MCF 10A (cell line): ENCODE measurements at places on chromosomes 1 and 21. TPM values are rescaled to one million over a fixed set of nuclear protein-coding genes. Genes with fewer than 3 reads are reported as not detected.

GRCh38 chr1:218496561-218496960 is 151.4 kb downstream of the TGFB2 start:
- peak overlapping the region; percentile 61 for H3K27ac ChIP-seq
- no peaks in the 10 kb centered on the region for H3K36me3 ChIP-seq
- peak; percentile 100 for DNase-seq
- no peaks in the 10 kb centered on the region for H3K27me3 ChIP-seq

DNA sequence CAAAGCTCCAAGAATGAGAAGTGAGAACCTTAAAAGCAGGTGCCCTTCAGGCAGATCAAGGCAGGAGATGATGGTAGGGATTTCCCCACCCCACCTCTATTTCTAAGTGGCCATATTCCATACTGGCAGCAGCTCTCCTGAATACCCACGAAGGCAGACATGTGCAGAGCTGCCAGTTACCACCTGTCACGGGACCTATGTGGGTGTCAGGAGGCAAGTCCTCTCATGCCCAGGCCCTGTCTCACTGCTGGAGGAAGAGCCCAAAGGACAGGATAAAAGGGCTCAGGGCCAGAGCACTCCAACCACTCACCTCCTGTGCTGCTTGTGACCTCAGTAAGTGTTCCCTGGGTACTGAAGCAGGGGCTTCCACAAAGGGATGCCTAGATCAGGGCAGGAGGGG is 721 bp upstream of the LCE1B start:
- H3K36me3 ChIP-seq = no peaks in the 10 kb centered on the region
- DNase-seq = peak; percentile 84
- peak overlapping the region; percentile 30 for H3K4me3 ChIP-seq

DNA sequence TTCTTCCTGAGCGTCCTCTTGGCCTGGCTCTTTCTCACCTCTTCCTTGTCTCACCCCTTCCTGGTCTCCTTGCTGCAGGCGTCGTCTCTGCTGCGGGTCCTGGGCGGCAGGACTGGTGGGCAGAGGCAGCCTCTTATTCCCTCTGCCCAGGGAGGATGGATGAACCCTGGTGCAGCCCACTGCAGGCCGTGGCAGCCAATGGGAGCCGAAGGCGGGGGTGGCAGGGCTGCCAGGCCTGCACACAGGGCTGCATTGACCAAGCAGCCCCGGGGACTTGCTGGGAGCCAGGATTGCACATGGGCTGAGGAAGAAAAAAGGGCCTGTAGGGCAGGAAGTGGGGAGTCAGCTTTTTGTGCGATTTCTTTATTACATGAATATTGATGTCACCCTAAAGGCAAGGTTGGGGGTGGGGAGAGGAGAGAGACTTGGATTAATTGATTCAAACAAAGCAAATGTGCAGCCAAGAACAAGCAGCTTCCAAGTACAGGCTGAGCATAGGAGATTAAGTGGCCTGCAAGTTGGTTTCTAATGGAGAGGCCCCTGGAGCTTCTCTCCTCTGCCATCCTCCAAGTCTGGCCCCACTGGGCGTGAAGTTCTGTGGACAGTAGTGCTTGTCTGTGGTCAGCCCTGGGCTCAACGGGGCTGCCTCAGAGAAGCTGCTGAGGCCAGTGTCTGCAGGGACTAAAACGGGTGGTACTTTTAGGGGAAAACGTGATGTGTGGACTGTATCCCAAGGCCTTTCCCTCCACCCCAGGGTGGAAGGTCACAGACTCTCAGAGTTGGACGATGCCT is at the start of gene S100B:
Gene S100B, minus strand, starts transcription at position 108 of the 792 bp plus-strand sequence. CDS start 2,667 bp downstream, outside the sequence.
- no peaks in the 10 kb centered on the region for H3K4me1 ChIP-seq
- H3K4me3 ChIP-seq = no peak within 1 kb of the TSS
- DNase-seq = no peak
- H3K36me3 ChIP-seq = no peaks in the 10 kb centered on the region
- no peak within 1 kb of the TSS for H3K27ac ChIP-seq

GRCh38 chr1:7388141-7388487 is 383.0 kb upstream of the VAMP3 start:
- no peak overlapping the region for H3K4me3 ChIP-seq
- H3K36me3 ChIP-seq = no peaks in the 10 kb centered on the region
- DNase-seq = no peak
- no peak overlapping the region for H3K27ac ChIP-seq
- H3K4me1 ChIP-seq = no peaks in the 10 kb centered on the region

DNA sequence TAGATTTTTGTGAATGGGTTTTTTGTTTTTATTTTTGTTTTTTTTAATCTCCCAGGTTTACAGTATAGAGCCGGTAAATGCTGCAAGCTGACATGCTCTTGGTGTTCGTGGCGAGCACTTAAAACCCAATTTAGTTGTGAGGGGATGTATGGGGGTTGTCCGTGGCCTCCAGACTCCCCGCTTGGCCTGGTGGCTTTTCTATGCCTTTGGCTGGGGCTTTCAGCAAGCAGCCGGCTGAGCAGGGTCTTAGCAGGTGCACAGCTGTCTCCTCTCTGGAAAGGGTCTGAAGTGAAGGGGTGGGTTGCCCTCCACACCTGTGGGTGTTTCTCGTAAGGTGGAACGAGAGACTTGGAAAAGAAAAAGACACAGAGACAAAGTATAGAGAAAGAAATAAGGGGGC is 31.0 kb upstream of the EFHD2 start:
- no peak for DNase-seq
- H3K36me3 ChIP-seq = no peaks in the 10 kb centered on the region
- peaks cover 5% of the 10 kb centered on the region for H3K4me1 ChIP-seq
- no peak overlapping the region for H3K27ac ChIP-seq

DNA sequence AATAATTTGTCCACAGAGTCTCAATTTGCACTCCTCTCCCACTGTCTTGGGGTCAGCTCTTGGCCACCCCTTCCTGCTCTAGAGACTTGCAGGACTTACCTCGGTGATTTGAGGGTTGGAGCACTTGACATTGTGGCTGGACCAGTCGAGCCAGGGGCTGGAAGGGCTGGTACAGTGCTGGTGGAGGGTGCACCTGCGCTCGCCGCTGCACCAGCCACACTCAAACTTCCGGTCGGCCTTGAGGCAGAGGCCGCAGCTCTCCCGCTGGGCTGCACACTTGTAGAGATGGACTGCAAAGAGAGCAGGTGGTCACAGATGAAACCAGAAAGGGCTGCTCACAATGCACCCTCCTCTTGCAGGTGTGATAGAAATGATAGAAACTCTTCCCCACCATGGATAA is 165.0 kb downstream of the PLXNA2 start:
- no peaks in the 10 kb centered on the region for H3K27me3 ChIP-seq
- H3K36me3 ChIP-seq = peaks cover 65% of the 10 kb centered on the region
- no peak overlapping the region for H3K4me3 ChIP-seq
- H3K27ac ChIP-seq = no peak overlapping the region
- DNase-seq = no peak
- no peaks in the 10 kb centered on the region for H3K4me1 ChIP-seq

GRCh38 chr1:22652881-22653316 is at the start of gene C1QB:
TSS of gene C1QB (plus strand) at chr1:22653236. CDS start at chr1:22659463, 6,227 bp downstream.
- DNase-seq = no peak
- H3K27me3 ChIP-seq = peaks cover 89% of the 10 kb centered on the region
- no peak within 1 kb of the TSS for H3K27ac ChIP-seq
- no peaks in the 10 kb centered on the region for H3K4me1 ChIP-seq

DNA sequence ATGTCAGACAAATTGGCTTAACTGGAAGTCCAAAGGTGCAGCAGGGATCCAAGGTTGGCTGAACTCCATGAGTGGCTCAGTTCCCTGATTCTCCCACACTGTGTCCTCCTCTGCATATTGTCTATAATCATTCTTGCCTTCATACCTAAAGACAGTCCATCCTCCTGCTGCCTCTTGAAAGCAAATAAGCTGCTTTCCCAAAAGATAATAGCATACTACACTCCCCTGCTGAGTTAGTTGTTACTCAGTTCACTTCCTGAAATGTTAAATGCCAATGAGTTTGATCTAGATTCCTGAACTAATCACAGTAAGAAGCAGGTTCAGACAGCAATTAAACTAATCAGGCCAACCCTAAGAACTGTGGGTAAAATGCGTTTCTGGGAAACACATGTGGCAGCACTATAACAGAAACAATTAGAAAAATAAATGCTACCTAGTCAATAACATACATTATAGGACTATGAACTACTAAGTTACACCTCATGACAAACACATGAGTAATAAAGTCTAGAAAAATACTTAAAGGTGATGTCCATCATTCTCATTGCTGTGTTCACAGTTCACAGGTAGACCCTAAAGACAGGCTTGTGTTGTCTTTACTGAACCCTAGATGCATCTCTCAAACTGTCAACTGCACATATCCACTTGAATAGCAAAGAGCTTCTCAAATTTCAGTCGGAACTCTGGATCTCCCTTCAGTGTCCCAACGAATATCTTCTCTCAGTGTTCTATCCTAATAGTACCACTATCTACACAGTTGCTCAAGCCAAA is 50.8 kb upstream of the BOLA1 start:
- H3K27ac ChIP-seq = peak overlapping the region; percentile 70
- H3K4me3 ChIP-seq = peak overlapping the region; percentile 74

DNA sequence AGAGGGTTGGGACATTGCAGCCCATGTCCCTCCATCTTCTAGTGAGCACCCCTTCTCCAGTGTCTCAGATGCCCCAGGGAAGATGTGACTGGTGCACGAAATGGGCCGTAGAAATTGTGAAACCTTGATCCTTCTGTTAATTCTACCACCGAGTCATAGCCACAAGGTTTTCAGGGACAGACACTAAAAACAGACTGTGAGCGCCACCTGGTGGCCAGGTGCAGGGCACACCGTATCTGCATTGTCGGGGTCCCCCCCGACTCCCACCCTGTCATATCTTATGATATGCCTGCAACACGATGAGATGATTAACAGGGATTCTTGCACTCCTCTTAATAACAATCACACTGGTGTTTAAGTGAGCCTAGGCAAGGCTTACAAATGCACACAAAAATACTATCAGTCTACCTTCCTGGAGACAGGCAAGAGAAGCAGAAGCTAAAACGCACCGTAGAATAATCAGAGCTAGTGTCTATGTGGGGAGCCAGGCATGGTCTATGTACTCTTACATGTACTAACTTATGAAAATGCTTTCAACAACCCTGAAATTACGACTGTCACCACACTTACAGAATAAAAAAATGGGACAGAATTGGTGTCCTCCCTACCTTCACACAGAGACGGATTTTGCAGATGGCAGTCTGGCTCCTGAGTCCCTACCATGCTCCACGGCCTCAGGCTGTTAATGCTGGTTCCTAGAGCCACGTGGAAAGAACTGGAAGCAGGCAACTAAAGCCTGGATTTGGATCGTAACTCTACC is 57.9 kb downstream of the FHAD1 start:
- DNase-seq = peak; percentile 69
- no peak overlapping the region for H3K4me3 ChIP-seq
- no peaks in the 10 kb centered on the region for H3K27me3 ChIP-seq
- H3K4me1 ChIP-seq = no peaks in the 10 kb centered on the region

- DNase-seq = peak; percentile 50
- H3K36me3 ChIP-seq = peaks cover 6% of the 10 kb centered on the region
- H3K27me3 ChIP-seq = no peaks in the 10 kb centered on the region
- no peak overlapping the region for H3K27ac ChIP-seq
- no peak overlapping the region for H3K4me3 ChIP-seq
These were observed 180.2 kb downstream of the NR5A2 start for GRCh38 chr1:200207711-200208126.

GRCh38 chr1:67429528-67430357 is 459 bp downstream of the SERBP1 start:
- H3K4me1 ChIP-seq = peaks cover 34% of the 10 kb centered on the region
- peak overlapping the region; percentile 100 for H3K4me3 ChIP-seq
- peaks cover 58% of the 10 kb centered on the region for H3K36me3 ChIP-seq
- H3K27ac ChIP-seq = peak overlapping the region; percentile 98
- H3K27me3 ChIP-seq = no peaks in the 10 kb centered on the region
- peak; percentile 32 for DNase-seq

- H3K4me1 ChIP-seq = no peaks in the 10 kb centered on the region
- peaks cover 9% of the 10 kb centered on the region for H3K27me3 ChIP-seq
- no peaks in the 10 kb centered on the region for H3K36me3 ChIP-seq
- no peak overlapping the region for H3K27ac ChIP-seq
These were observed 236.2 kb downstream of the SETD4 start for GRCh38 chr21:35824136-35824535.

DNA sequence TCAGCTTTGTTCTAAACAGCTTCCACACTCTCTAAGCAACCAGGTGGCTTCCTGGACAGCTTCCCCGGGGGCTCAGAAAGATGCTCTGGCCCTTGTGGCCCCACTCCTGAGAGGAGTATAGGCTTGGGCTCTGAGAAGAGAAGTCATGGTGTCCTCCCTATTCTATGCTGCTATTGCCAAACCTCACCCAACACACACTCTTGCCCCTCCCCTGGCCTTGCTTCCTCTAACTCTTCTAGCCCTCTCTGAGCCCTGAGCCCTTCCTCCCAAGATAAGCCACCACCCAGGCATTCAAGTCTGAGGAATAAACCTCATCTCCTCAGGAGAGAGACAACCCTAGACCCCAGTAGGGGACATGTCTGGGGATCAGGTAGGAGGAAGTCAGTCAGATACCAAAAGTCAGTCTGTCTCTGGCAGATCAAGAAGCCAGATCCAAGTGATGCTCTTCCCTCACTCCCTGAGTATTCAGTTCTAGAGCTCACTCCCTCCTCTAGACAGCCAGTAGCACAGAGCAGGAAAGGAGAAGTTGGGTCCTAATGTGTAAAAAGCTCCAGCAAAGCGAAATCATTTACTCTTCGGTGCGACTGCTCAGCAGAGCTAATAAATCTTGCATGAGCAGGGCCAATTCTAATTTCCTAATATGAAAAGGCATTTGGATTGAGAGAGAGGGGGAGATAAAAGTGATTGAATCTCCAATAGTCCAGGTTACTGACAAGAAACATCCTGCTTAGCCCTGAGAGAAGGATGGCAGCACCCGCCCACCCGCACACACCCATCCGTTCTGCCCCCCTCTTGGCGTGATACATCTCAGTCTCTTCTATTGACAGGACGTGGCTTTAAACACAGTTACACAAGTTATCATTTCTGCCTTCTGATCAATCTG is 50.5 kb downstream of the DMAP1 start:
- peak overlapping the region; percentile 37 for H3K27ac ChIP-seq
- no peak for DNase-seq
- H3K4me3 ChIP-seq = no peak overlapping the region
- H3K4me1 ChIP-seq = peaks cover 11% of the 10 kb centered on the region
- peaks cover 30% of the 10 kb centered on the region for H3K36me3 ChIP-seq

GRCh38 chr1:10309243-10310011 is 89.4 kb upstream of the PGD start:
- H3K27ac ChIP-seq = no peak overlapping the region

DNA sequence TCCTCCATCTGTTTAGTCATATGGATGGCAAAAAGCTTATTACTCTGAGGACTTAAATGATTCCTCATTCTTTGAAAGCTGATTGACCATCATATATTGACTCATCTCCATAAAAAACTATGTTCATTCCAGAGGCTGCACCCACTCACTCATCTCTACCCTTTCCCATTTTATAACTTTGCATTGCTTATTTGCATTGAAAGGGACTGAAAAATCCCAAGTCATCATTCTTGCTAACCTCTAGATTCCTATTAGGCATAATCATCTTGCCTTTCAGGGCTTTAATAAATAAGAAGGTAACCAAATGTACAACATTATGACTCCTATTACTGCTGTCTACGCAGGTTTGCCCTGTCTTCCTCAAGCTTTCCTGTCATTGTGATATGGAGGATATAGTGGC is 1180.3 kb upstream of the B3GALT2 start:
- no peak overlapping the region for H3K4me3 ChIP-seq
- H3K4me1 ChIP-seq = peaks cover 18% of the 10 kb centered on the region
- H3K27ac ChIP-seq = no peak overlapping the region
- no peak for DNase-seq

Gene NR1I3
- total RNA-seq = not detected in 2 replicates

Gene NME7
- 36.5 and 46.8 TPM in 2 replicates for total RNA-seq

Gene RGS1
- total RNA-seq = not detected in 2 replicates

Gene TMOD4
- 1.1 TPM in 1 of 2 replicates, not detected in the other for total RNA-seq

Gene TNFSF18
- 0.29 and 0.49 TPM in 2 replicates for total RNA-seq
